ENCODE measurements at places on chromosomes 5 and 9.

DNA sequence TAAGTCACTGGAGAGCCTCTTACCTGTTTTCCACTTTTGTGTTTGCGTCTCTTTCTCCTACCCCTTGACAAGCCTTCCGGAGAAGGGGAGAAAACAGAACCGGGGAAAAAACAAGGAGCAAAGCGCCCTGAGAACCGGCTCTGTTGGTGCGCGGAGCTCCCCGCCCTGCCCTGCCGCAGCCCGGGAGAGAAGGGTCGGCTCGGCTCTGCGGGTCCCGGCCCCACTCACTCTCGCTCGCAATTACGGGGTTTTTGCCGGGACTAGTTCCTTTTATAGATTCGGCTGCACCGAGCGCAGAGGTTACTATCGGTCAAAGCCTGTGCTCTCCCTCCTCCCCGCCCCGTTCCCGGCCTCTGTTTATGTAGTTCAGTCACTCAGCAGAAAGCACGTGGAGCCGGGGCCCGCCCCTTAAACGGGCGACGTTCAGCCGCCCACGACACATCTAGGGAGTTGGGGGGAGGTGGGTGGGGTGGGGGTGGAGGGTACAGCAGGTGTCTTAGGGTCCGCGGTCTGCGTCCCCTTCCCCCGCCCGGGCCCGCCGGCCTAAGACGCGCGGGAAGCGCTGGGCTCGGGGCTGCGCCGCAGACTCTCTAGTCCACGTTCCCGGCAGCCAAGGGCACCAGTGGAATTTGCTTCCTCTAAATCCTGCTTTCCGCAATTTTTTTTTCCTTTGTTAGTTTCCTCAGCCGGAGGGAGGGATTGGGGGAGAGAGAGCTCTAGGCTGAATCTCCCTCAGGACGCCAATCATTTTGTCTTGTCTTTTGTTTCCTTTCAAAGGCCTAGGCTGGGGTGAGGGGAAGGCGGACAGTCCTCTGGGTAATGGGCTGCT, at the start of gene ABCA1:
TSS of gene ABCA1 (minus strand) at position 244 of the 829 bp plus-strand sequence. CDS start 24,476 bp downstream, outside the sequence.
- no peak for DNase-seq

GRCh38 chr9:3783156-3783555, 257.4 kb upstream of the RFX3 start:
- no peak for DNase-seq

- DNase-seq, result no peak
Observed at GRCh38 chr9:114898741-114899140, 31.6 kb downstream of the TNFSF8 start.

GRCh38 chr5:146339715-146340259, 1.1 kb downstream of the POU4F3 start:
- no peak for DNase-seq

DNA sequence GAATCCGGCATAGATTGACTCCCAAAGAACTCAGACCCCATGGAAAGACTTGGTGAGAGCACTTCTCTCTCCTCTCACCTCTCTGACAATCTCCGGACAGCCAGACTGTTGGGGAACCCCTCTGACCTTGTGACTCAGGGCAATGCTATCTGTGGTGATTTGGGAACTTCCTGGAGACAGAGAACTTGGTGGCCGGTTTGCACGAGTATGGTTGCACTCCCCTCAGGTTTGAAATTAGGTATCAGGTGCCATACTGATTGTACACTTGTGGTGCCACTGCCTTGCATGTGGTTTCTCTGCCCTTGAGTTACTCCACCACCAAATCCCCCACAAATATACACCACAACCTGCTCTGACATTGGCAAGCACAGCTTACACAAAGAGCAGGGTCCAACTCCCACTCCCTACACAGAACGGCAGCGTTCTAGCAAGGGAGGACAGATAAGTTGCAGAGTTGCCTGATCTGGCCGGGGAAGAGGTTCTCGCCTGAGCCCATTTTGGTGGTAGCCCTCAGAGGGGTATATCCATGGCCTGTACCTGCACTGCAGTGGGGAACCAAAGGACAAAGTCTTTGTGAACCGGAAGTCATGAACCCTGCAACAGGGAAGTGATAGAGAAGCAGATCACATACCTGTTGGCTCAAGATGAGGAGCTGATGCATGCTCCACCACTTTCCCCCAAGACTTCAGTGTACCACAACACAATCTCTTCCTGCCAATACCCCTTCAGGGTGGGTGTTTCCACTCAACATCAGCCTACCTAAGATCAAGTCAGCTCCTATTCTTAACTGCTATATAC, 255.1 kb downstream of the MCTP1 start:
- no peak for DNase-seq

Measured in NCI-H345 (cell line).